EL (cell line): ENCODE measurements at places on chromosomes 5 and 9.

DNA sequence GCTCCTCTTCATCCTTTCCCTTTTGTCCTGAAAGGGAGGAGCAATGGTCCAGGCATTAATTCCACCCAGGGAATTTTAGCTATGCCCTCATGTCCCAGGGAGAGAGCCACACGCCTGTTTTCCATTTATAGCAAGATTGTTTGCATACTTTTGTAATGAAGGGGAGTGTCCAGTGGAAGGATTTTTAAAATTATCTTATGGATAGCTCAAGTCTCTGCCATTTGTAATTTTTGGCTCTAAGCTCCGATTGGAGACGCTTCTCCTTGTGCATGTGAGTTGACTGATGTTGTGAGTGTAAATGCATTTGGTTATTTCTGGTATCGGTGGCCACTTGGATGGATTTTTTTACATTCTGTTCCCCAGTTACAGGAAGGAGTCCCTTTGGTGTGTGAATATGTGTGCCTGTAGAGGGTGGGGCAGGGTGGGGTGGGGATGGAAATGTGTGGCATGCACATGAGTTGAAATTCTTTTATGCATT lies 7.2 kb upstream of the RPL26L1 start:
- DNase-seq, result peak; percentile 86

- DNase-seq, result peak; percentile 58
Measured at GRCh38 chr9:115296831-115297565, 179.0 kb upstream of the TNC start.

DNA sequence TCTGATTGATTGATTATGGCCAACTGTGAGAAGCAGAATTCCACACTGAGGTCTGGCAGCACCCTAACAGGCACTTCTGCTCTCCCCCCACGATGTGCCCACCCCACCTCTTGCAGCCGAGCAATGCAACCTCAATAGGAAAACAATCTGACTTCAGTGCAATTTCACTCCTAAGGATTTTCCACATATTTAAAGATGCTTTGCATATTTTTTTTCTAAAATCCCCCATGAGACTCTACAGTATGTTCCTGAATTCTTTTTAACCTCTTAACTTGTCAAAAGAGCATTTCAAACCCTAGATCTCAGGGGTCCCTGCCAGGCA lies 243.1 kb downstream of the AUH start:
- no peak for DNase-seq

DNA sequence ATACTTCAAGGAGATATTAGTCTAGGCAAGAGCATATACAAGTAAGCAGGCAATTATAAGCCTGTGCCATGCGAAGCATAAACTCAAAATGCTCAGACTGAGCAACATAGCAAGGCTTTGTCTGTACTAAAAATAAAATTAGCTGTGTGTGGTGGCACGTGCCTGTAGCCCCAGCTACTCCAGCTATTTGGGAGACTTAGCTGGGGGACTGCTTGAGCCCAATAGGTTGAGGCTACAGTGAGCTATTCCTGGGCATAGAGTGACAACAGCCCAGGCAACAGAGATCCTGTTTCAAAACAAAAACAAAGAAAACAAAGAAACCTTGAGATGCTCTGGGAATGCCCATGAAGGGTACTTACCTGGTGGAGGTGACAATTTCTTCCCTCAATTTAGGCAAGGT lies 130.5 kb upstream of the ZNF608 start:
- DNase-seq, result no peak

GRCh38 chr5:159878988-159879471 lies 37.3 kb upstream of the ADRA1B start:
- peak; percentile 84 for DNase-seq

DNA sequence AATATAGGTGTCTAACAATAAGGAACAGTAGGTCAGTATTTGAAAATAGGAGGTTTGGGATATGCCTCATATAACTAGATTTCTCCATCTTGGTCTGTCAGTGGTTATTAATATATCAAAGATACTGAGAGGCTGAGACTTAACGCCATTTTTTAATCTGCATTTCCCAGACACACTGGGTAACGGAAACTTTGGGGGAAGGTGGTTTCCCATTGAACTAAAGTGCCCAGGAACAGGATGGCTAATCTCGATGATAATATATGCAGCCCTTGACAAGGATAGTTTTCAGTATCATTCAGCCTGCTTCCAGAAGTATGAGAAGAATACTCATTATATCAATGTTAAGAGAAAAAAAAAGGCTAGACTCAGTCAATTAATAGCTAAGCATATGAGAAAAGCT lies 30.7 kb downstream of the EFNA5 start:
- DNase-seq, result no peak

DNA sequence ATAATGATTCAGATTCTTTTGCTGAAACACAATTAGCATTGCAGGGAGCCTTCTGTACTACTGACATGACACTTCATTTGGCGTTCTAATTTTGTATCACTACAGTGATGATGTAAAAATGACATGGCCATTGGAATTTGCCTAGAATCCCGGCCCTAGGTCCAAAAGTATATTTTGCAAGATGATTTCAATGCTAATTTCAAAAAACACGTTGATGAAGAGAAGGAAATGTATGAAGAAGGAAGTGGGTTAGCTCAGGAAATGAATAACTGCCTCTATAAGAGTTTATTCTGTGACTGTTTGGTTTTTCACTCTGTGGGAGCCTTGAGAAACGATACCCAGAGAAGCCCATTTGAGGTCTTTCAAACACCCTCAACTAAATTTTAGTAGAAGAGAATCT lies 59.3 kb downstream of the OSTF1 start:
- DNase-seq, result peak; percentile 43

- no peak for DNase-seq
Measured at GRCh38 chr5:124808842-124809268, 62.4 kb upstream of the ZNF608 start.

DNA sequence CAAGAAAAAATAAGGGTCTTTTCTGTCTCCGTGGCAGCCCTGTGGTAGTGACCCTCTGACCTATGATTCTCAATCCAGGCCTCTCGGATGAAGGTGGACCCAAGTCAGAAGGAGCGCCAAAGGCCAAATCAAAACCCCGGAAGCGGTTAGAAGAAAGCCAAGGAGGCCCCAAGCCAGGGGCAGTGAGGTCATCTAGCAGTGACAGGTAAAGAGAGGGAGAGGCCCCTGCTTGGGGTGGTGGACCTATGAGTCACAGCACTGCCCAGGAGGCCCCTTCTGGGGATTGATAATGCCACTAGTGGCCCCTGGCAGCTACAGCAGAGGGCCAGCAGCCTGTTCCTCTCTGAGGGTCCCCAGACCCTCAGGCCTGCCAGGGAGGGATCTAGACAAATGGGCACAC lies 6.4 kb upstream of the SLC2A8 start:
- no peak for DNase-seq

DNA sequence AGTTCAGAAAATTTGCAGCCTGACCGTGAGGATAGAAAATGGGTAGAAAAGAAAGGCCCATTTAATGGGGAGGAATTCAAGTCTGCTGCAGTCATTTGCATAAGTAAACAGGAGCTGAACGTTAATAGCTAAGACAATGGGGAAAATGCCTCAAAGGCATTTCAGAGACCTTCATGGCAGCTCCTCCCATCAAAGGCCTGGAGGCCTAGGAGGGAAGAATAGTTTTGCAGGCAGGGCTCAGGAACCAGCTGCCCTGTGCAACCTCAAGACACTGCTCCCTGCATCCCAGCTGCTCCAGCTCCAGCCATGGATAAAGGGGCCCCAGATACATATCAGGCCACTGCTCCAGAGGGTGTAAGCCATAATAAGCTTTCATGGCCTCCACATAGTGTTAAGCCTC lies 32.2 kb upstream of the CDH18 start:
- no peak for DNase-seq

GRCh38 chr5:4947106-4947505 lies 193.0 kb upstream of the ADAMTS16 start:
- DNase-seq, result no peak

- peak; percentile 40 for DNase-seq
Measured at GRCh38 chr9:96031366-96031824, 155.9 kb downstream of the ERCC6L2 start.

- peak; percentile 45 for DNase-seq
Measured at GRCh38 chr9:77421506-77422265, 226.4 kb downstream of the GNA14 start.

GRCh38 chr5:160318409-160318808 lies 6.0 kb upstream of the CCNJL start:
- DNase-seq, result no peak

GRCh38 chr9:106682420-106682819 lies 180.5 kb upstream of the ZNF462 start:
- DNase-seq, result no peak

DNA sequence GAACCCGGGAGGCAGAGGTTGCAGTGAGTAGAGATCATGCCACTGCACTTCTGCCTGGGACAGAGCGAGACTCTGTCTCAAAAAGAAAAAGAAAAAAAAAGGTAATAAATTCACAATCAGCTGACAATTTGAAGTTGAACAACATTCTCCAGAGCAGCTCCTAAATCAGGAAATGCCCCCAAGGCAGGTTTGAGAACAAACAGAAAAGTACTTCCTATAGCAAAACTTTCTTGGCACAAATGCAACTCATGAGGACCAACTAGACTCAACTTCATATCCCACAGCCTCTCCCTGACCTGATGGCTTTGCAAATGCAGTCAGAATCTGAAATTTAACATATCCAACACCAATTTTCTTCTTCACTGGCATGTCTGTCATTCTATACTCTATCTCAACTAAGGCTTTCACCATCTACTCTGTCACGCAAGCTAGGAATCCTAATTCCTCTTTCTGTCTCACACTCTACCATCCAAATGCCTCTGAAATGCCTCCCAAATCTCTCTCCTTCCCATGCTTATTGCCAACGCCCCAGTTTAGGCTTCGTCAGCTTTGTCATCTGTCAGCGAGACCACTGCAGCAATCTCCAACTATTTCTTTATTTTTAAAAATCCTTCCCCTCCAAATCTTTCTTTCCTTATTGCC lies 113.3 kb downstream of the MAPKAP1 start:
- peak; percentile 26 for DNase-seq

DNA sequence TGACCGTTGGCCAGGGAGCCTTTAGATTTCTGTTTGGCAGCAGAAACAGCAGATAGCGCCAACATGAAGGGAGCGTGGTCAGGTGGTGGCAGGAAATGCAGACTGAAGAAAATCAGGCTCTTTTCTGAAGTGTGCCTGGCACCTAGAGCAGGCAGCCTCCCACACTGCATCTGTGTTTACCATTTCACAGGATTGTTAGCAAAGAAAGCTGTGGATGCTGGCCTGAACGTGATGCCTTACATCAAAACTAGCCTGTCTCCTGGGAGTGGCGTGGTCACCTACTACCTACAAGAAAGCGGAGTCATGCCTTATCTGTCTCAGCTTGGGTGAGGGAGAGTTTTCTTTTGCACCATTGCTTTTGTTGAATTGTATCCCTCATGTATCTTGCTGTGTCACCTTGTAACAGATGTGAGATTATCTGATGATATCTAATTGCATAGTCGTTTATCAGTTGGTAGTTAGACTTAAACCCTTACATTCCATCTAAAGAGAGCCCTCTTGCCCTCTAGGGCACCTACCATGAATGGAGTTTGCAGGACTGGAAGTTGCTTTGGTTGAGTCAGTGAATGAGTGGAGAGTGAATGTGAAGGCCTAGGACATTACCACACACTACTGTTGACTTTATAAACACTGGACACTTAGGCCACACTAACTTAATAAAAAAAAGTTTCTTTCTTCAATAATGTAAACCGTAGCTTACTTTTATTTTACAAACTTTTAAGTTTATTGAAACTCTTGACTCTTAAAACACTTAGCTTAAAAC lies 42.8 kb downstream of the ACO1 start:
- peak; percentile 44 for DNase-seq

- no peak for DNase-seq
Measured at GRCh38 chr5:127006744-127007143, 23.6 kb downstream of the MARCHF3 start.

DNA sequence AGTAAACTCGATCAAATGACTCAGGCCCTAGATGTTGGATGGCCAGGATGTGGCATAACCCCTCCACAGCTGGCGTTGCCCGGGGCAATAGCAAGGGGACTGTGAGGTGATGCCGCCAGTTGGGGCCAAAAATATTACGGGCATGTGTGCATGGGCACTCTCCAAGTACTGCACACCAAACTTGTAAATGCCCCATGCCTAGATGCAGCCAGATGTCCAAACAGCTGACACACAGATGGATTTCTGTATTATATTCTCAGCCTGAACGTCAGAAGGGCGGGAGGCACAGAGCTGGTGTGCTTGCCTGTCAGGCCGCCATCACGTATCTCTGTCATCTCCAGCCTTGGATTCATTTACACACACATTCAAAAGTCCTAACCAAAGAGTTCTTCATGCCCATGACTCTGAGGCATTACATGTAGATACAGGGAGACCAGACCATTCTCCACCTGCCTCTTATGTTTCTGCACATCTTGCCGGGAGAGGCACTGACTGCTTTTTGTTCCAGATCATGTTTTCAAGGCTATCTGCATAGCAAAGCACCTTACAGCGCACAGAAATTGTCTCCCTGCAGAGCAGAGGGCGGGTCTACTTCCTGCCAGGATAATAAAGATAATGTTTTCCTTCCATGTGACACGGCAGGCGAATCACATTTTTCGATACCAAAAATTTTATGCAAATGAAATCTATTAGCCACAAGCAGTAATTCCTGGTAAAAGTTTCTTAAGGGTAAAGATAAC lies 200.9 kb upstream of the ADAMTS16 start:
- DNase-seq, result no peak

DNA sequence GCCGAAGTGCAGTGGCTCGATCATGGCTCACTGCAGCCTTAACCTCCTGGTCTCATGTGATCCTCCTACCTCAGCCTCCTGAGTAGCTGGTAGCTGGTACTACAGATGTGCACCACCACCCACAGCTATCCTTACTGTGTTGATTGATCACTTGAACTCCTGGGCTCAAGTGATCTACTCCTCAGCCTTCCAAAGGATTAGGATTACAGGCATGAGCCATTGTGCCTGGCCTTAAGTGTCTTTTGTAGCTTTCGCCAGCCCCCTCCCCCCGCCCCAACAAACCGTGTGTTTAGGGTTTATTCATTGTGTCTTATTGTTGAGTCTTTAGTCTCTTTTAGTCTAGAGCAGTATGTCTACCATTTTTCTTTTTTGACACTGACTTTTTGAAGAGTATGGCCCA lies 33.1 kb downstream of the SPIN1 start:
- DNase-seq, result no peak

DNA sequence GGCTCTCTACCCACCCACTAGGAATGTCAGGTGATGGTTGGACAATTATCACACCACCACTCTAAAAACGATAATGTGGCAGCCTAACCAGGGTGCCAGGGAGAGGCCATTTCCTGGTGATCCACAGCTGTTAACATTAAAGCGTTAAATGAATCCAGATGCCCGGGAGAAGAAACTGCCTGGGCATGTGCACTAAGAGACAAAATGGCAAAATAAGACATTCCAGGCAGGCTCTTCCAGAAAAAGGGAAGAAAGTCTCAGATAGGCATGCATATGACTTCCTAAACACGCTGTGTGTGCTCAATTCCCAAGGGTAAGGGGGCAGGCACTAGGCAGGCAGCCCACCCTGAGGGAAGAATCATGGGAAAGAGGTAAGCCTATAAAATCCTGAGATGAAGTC lies 4.6 kb upstream of the TXN start:
- peak; percentile 25 for DNase-seq

GRCh38 chr9:4292781-4293180 lies 7.1 kb downstream of the GLIS3 start:
- peak; percentile 62 for DNase-seq
